ENCODE measurements at places on chromosomes 12 and 14.

GRCh38 chr14:46581036-46581671, 70.4 kb downstream of the RPL10L start:
- DNase-seq = peak; percentile 75

GRCh38 chr12:97616946-97617345, 154.3 kb downstream of the RMST start:
- no peak for DNase-seq

DNA sequence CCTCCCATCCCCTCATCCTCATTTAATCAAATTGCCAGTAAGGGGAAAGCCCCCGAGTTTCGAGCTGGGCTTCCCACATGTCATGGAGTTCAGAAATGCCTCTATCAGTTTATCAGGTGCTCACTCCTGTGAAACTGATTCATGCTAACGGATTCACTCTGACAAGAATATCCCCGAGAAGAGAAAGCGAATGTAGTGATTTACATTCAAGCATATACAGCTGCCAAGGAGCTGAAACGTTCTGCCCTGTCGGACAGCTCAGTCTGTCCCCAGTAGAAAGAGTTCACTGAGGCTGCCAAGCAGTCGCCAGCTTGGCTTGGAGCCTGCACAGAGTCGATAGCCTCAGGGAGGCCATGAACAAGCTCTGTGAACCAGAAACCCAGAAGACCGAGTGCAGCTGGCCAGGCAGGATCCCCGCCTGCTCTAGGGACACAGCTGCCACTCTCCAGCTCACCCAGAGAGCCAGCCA, 88.4 kb downstream of the TMCC3 start:
- peak; percentile 65 for DNase-seq

DNA sequence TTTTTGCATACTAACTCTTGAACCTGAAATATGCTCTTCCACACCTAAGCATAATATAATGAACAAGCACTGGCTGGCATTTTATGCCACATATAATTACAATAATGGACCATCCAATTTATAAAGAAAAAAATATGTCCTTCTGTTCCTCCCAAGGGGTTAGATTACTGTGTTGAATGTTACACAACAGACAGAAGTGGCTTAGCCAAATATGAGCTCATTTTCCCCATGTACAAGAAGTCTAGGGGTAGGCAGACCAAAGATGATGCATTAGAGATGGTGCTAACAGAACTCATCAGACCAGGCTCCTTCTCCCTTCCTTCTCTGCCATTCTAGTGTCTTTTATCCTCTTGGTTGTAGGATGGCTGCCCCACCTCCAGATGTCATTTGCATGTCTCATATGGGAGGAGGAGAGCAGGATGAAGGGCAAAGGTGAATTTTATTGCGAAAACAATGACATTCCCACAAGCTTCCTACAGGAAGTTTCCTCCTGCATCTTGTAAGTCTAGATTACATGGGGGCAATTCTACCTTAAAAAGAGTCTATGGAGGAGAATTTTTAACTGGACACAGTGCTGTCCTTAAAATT, 43.9 kb upstream of the SLC2A13 start:
- DNase-seq = no peak

DNA sequence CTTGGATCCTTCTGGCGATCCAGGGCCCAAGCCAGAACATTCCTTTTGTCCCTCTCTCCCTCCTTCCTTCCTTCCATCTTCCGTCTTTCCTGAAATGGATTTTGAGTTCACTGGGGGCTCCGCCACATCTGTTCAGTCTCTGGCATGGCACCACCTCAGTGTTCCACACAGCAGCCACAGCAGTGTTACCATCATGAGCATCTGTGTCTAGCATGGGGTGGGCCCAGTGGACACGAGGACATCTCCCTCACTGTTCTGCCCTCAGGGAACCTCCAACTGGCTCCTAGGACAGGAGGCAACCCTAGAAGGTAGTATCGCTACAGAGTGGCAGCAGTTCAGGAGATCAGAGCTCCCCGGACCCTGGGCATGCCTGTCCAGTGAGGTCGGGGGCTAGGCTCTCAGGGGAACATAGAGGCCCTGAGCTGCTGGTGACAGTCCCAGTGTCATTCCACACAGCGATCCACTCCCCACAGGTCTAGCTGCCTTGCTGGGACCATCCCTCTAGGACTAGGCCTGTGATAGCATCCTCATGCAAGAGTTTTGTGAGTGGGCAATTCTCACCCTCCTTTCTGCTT, 59.0 kb downstream of the GALNT16 start:
- DNase-seq = no peak

DNA sequence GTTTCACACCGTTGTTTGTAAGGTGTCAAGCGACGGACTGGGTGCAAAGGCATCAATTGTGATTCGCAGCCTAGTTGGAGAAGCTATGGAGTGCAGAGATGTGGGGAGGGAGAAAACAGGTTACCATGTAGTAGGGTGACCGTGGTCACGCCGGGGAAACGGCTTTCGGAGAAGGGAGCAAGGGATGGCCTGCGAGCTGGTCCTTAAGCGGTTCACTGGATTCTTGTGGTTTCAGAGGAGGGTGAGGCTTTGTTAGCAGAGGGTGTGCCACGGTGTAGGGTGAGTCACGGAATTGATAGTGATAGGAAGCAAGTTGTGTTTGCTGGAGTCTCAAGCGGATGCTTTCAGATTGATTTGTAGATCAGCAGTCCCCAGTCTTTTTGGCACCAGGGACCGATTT, 2.3 kb downstream of the PIWIL1 start:
- no peak for DNase-seq

- peak; percentile 63 for DNase-seq
Measured at GRCh38 chr14:24307575-24308341, at the start of gene CIDEB. TSS of gene CIDEB (minus strand) at chr14:24307977. CDS start at chr14:24307858, 119 bp downstream.

DNA sequence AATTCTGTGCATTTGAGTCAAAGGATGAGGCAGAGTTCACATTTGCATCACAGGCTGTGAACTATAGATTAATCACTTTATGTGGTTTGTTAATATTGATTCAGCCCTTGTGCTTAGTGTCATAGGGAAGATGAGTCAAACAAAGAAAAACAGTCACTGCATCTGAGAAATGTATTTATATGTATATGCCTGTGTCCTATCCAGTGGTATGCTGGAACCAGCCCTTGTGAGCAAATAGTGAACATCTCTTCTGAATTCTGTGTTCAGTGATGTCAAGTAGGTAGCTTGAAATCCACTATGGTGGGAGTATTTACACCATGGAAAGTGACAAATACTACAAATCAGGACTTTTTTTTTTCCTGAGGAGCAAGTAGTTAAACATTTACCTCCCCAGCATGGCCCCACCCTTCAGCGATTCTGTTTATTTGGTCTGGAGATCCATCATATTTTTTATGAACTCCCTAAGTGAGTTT, 128.5 kb downstream of the HMGA2 start:
- no peak for DNase-seq

DNA sequence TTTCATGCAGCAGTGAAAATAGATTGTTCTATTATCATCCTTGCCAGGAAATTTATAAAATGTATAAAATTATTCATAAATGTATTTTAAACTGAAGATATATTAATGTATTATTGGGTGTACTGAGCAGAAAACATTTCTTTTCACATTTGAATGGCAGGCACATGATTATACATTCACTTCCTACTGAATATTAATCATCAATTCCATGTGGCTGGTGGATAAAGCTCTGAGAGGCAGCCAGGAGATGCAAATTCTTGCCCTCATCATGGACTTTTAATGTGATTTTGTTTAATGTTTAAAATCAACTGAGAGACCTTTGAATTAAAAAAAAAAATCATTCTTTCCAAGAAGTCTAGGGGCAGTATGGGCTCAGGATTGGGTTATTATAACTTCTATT, 40.8 kb downstream of the ANO6 start:
- no peak for DNase-seq

Measured in NCI-H446 (cell line).